AG20443 (cell line): ENCODE measurements at places on chromosomes 2 and 18.
A peak's percentile ranks its signal among the peaks of the same experiment; 100 is the strongest.

DNA sequence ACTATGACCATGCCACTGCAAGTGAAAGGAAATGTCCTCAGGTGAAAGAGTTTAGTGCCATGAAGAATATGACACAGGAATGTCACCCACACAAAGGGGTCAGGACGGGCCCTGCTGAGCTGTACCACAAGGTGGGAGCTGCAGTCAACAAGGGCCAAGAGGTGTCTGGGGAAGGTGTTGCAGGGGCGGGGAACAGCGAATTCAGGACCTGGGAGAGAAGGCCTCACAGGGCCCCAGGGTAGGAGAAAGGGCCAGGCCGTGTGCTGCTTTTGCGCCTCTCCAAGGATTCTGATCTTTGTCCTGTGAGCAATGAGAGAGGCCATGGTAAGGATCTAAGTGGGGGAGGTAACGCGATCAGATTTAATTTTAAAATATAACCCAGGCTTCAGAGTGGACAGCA is 23.6 kb downstream of the CYB5A start:
- DNase-seq: no peak

DNA sequence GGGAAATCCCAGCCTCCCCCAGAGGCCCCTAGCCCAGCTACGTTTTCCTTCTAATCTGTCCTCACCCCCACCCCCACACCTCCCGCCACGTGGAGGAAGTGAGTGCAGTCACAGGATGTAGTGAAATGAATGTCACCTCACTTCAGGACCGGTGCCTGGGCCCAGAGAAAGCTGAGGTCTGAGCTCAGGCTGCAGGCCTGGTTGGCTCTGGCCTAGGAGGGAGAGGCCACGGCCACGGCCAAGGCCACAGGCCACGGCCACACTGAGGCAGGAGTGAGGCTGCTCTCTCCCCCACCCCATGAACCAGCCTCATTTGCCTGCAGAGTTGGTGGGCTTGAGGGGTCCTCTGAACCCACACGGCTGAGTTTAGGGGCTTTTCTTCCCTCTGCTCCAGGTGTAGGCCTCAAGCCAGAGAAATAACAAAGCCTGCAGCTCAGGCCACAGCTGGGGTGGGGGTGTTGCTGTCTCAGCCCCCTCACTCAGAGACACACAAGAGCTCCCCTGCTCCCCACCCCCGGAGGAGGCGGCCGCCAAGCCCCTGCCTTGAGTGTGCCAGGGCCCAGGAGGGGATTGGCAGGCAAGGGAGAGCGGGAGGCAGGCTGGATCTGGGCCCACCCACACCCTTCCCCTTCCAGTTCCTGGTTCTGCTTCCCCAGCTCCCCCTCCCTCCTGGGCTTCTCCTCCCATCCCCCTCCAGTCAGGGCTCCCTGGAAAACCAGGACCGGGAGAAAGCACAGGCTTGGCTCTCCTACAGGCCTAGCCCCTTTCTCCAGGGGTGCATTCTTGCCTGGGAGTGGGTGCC is 27.0 kb downstream of the DNMT3A start:
- no peak for DNase-seq

DNA sequence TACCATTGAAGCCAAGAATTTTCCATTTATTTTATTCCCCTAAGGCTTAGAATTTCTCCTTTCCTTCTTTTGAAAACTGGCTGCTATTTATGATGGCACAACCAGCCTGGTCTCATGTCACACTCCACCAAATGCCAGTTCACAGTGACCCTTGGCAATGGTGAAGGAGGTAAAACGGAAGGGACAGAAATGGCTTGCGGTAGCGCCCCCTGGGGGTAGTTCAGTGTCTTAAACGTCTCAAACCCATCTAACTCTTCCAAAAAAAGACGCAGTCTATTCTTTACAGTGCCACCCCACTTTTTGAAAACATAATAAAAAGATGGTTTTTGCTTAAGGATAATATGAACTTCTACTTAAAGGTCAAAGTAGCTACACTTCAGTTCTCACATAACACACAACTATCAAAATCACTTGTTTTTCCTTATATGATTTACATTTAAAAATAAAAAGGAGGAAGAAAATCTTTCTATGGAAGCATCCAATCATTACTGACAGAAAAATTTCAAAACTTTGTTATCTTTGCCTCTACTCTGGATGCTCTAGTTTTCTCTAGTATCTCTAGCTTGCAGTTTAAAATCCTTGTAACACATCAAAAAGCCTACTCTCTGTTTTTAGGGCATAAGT is 28.0 kb downstream of the PNO1 start:
- DNase-seq: peak; percentile 22

DNA sequence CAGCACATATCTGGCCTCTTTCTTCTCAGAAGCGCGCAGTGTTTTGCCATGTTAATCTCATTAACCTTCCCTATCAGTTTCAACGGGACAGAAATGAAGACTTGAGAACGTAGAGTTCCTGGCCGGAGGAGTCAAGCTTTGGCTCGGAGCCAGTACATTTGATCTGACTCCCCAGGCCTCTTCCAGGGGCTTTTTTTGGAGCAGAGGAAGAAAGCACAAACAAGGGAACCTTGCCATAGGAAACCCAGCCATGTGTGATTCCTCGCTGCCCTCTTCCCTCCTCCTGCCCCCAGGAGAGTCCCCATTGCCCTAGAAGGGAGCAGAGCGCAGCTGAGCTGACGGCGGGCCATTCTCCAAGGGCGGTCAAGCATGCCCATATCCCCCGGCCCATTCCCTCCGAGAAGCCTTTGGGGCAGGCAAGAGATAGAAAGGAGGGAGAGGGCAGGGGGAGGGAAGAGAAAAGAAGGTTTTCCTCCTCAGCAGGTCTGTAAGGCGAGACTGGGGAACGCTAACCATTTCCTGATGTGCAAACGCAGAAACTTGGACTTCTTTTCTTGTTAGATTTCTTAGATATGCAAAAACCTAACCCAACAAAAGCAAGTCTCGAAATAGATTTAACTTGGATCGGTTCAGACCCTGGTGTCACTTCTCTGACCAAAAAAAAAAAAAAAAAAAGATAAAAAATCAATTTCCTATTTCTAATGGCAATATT is 63.7 kb upstream of the POU3F3 start:
- no peak for DNase-seq

- no peak for DNase-seq
Measured at GRCh38 chr2:145845923-145846322, 1326.0 kb upstream of the ZEB2 start.

DNA sequence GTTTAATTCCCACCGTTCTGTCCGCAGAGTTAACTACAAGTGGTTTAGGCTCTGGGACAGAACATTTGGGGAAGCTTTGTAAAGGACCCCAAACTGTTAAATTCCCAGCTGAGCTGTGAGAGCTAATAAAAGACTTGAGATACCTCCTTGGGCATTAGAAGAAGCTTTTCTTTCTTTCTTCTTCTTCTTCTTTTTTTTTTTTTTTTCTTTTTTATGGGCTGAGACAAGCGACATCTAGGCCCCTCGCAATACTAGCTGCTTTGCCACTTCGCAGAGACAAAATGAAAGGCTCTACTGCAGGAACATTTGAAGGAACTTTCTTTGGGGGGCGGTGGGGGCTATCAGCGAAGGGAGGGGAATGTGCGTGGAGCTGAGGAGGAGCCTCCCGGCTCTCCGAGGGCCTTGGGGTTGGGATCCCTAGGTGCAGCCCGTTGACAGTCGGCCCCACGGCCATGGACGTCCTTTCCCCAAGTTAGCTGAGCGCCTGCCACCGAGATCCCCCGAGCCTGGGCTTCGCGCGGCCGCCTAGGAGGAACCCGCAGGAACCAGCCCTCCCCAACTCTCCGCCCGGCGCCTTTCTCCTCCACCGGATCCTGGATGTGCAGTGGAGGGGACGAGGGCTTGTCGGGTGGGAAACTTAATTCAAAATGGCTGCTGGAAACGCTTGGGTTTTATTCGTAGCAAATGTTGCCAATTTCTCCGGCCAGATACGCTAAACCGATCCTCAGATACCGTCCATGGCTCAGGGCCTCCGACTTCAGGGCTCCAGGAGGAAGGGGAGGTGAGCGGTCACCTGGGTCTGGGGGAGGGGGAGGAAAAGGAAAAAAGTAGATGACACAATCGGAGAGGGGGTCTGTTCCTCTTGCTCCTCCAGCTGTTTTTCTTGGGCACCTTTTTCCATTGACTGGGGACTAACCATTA is 4.2 kb downstream of the MEIS1 start:
- DNase-seq: no peak

DNA sequence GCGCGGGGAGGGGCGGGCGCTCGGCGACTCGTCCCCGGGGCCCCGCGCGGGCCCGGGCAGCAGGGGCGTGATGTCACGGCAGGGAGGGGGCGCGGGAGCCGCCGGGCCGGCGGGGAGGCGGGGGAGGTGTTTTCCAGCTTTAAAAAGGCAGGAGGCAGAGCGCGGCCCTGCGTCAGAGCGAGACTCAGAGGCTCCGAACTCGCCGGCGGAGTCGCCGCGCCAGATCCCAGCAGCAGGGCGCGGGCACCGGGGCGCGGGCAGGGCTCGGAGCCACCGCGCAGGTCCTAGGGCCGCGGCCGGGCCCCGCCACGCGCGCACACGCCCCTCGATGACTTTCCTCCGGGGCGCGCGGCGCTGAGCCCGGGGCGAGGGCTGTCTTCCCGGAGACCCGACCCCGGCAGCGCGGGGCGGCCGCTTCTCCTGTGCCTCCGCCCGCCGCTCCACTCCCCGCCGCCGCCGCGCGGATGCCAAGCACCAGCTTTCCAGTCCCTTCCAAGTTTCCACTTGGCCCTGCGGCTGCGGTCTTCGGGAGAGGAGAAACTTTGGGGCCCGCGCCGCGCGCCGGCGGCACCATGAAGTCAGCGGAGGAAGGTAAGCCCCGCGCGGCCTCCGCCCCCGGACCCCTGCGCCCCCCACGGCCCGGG is at the start of gene NFATC1:
Gene NFATC1, plus strand, starts transcription at position 170 of the 644 bp plus-strand sequence. Its CDS starts 295 bp downstream, at position 465.
- peak; percentile 86 for DNase-seq

DNA sequence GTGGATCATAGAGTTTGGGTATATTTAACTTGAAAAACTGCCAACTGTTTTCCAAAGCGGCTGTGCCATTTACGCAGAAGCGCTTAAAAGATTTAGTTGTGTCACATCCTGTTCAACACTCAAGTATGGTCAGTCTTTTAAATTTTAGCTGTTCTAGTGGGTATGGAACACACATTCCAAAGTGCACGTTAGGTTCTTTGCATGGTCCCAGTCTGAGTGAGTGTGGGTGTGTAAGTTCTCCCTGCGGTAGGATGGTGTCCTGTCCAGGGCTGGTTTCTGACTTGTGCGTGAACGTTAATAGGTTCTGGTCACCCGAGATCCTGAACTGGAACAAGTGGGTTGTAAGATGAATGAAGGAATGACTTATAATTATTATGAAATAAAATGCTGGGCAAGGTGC is 28.4 kb upstream of the IL36G start:
- no peak for DNase-seq

- DNase-seq: peak; percentile 30
Measured at GRCh38 chr2:195363496-195363895, 293.5 kb upstream of the SLC39A10 start.

GRCh38 chr18:47893047-47893446 is 37.4 kb downstream of the SMAD2 start:
- no peak for DNase-seq

- no peak for DNase-seq
Measured at GRCh38 chr2:216259081-216259480, 113.2 kb downstream of the MARCHF4 start.

- no peak for DNase-seq
Measured at GRCh38 chr2:198874472-198874858, 583.3 kb downstream of the SATB2 start.

DNA sequence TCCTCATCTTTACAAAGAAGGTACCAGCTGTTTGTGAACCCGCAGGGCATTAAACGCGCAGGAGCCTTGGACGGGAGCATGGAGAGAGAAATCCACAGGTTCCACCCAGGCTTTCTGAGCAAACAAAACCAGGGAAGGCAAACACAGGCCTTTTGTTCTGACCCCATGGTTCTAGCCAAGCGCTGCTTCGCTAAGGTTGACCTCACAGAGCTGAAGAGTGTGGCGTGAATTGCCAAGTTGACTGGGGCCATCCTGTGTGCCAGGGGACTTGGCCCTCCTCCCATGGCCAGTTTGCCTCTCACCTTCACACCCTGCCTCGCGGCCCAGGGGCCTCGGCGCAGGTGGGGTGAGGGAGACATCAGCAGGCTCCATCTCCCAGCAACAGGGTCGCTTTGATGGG is 74.1 kb downstream of the VAPA start:
- DNase-seq: no peak

- no peak for DNase-seq
Measured at GRCh38 chr2:162210385-162210784, 32.9 kb downstream of the FAP start.

DNA sequence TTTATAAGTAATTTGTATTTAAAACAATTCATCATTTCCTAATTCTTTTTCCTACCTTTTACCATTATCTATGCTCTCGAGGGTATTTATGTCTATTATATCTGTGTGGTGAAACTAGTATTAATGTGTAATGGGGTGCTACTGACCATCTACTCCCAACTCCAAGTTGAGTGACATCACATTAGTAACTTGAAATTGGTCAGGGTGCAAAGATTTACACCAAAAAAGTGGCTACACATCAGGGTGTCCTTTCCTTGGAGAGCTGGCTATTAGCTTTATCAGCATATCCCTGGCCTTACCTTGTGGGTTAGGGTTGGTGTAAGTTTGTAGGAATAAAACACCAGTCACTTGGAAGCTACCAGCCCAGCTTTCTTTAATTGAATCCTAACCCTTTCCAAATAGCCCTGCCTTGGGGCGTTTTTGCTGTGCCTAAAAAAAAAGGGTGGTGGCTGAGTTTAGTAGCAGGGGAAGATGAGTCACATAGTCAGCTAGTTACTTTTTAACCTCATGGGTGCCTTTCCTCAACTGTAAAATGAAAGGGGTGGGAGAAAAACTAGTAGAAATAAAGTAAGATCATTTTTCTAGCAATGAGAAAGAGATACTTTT is 14.0 kb downstream of the ANXA4 start:
- DNase-seq: peak; percentile 76

GRCh38 chr2:218721934-218722333 is 11.3 kb downstream of the TTLL4 start:
- DNase-seq: no peak

DNA sequence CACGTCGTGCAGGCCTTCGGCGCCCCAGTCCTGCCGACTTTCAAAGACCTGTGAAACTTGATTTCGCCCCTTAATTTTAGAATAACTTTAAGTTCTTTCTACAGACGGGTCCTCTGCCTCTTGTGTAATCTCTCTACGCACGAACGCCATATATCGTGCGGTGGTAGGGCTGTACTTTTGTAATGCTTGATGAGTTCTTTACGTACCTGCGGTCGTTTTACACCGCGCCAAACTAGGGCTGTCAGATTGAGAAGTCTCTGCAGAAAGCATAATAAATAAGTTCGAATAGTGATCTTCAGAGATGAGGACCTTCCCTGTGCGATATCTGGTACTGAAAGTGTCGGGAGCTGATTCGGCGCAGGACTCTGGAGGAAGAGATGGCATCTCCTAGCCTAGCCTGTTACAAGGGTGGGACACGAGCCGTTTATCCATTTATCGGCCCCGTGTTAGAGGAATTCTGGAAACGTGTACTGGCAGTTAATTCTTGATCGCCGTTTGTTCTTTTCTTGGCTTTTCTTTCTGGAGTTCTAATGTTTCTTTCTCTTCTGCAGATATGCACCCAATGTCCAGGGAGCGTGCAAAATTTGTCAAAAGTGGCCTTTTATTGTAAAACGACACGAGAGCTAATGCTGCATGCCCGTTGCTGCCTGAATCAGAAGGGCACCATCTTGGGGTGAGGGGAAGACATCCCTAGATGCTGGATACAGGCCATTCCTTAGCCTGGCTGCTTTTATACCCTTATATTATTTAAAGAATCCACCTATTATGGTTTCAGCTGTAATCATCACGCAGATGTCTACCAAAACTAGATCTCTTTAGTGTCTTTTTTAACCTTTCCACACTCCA is 781 bp upstream of the SLC5A6 start:
- DNase-seq: peak; percentile 70

- DNase-seq: no peak
Measured at GRCh38 chr18:45551142-45551815, 64.0 kb upstream of the SLC14A2 start.

GRCh38 chr2:53173091-53173490 is 594.5 kb upstream of the CHAC2 start:
- DNase-seq: no peak

- DNase-seq: no peak
Measured at GRCh38 chr2:222058819-222059445, 239.9 kb downstream of the PAX3 start.
